ENCODE measurements at places on chromosomes 1 and 21.

DNA sequence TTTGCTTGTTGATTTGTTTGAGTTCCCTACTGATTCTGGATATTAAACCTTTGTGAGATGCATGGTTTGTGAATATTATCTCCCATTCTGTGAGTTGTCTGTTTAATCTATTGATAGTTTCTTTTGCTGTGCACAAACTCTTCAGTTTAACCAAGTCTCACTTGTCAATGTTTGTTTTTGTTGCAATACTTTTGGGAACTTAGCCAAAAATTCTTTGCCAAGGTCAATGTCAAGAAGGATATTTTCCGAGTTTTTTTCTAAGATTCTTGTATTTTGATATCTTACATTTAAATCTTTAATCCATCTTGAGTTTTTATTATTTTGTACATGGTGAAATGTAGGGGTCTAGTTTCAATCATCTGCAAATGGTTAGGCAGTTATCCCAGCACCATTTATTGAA lies 1230.7 kb upstream of the NCAM2 start:
- peak; percentile 28 for DNase-seq

DNA sequence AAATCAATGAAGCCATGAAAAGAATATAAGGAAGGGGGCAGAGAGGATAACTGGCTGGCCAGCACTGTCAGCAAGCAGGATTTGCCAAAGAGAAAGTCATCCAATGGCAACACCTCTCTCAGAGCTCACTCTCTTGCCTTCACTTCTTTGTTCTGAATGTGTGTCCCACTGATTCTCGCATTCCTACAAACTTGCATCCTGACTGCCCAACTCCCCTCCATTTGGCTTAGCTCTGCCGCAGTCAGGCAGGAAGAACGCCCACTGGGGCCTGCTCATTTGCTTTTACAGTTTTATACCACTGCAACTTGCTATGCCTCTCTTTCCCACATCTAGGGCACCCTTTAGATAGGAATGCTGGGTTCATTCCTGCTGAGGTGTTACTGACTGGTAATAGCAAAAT lies 364.2 kb upstream of the ST6GALNAC5 start:
- DNase-seq: no peak

DNA sequence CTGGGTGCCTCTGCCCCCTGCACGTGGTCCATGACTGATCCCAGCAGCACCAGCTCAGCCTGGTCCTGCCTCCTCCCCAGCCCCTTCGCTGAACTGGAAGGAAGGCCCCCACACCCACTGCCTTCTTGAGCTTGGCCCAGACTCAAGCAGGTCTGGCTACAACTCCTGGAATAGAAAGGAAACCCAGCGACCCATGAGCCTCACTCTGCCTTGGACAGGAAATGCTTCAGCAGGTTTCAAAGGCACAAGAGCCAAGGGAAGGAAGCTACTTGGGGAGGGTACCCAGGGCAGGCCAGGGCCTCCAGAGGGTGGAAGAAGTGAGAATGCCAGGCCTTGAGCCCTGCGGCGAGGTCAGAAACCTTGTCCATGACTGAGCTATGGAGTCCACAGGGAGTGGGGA lies 35.9 kb upstream of the RD3 start:
- DNase-seq: no peak

- no peak for DNase-seq
These were observed 7.8 kb upstream of the CD46 start for GRCh38 chr1:207744000-207744534.

All from amniotic epithelial cell (primary cell).